ENCODE measurements at places on chromosomes 2 and 18.

- DNase-seq = no peak
Measured at GRCh38 chr2:69436596-69436937, 668 bp downstream of the NFU1 start.

- no peak for DNase-seq
Measured at GRCh38 chr2:42844901-42845821, 52.8 kb upstream of the HAAO start.

DNA sequence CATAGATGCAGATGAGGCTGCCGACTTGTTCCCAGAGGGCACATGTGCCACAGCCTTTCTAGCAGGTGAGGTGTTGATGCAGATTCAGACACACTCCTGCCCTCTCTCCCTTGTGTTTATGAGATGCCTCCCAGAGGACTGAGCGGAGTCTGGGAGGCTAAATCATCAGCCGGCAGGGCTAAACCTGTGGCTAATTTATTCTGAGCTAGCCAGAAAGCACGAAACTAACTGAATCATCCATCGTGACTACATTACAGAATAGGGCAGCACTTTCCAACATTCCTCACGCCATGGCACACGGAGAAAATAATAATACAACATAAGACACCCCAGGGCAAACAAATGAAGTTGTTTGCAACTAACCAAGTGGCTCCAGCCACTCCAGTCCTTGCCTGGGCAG lies 101.7 kb upstream of the FZD7 start:
- DNase-seq = no peak

GRCh38 chr18:73690222-73690621 lies 457.4 kb downstream of the FBXO15 start:
- no peak for DNase-seq

DNA sequence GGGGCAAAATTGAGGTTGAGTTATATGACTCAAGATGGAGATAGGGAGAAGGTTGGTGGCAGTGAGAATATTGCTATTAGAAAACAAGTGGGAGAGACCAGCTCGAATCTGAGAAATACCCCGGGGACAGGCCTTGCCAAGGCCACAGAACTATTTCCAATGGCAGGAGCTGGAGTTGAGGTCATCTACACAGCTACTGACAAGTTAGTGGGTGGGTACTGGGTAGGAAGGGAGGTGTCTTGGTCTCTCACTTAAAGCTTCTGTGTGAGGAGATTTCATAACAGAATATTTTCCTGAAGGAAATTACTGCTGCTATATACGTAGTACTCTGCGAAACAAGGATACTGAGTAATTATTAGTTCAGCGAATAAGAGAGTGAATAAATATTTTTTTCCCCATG lies 69.4 kb upstream of the ITPRID2 start:
- no peak for DNase-seq

GRCh38 chr2:63422556-63422955 lies 165.7 kb downstream of the WDPCP start:
- no peak for DNase-seq
